ENCODE measurements at places on chromosomes 2 and 18.

GRCh38 chr2:202249521-202250253 lies 11.3 kb upstream of the SUMO1 start:
- DNase-seq, result no peak

DNA sequence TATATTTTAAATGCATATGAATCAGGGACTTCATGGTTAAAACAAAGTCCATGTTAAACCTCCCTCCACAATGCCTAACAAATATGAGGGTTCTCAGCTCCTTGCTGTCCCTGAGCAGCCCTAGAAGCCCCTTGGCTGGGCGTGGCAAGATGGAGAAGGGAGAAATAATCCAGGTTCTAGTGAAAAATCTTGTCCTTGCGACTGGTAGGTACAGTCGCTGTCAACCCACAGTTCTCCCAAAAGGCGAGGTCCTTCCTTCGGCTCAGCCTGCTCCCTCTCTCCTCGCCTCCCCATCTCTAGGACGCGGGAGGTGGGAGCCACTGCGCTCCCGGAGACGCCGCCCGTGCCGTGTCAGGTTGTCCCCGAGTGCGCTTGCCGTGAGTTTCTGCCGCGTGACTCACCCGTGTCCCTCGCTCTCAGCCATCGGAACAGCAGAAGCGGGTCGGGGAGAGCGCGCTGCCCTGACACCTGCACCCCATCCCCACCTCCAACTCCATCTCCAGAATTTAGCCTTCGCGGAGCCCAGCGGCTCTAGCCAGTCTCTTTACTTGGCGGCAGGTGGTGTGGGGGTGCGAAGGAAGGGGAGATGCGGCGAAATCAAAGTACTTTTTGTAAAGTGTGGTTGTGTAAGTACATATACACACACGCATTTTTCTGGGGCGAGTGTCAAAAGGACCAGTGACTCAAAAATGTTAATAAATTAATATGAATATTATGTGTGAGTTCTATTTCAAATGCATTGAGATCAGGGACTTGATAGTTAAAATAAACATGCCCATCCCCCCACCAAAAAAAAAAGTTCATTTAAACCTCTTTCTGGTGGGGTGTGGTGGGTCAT lies 65.1 kb upstream of the TMEM17 start:
- DNase-seq, result no peak

DNA sequence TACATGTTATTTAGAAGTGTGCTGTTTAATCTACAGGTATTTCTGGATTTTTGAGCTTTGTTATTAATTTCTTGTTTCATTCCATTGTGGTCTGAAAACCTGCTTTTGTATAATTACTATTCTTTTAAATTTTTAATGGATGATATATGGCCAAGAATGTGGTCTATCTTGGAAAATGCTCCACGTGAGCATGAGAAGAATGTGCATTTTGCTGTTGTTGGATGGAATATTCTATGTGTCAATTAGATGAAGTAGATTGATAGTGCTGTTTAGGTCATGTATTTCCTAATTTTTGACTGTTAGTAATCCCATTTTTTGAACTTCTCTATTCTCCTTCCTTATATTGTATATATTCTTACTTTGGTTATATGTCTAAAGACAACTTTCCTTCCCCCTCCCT lies 19.9 kb upstream of the TTN start:
- DNase-seq, result no peak

DNA sequence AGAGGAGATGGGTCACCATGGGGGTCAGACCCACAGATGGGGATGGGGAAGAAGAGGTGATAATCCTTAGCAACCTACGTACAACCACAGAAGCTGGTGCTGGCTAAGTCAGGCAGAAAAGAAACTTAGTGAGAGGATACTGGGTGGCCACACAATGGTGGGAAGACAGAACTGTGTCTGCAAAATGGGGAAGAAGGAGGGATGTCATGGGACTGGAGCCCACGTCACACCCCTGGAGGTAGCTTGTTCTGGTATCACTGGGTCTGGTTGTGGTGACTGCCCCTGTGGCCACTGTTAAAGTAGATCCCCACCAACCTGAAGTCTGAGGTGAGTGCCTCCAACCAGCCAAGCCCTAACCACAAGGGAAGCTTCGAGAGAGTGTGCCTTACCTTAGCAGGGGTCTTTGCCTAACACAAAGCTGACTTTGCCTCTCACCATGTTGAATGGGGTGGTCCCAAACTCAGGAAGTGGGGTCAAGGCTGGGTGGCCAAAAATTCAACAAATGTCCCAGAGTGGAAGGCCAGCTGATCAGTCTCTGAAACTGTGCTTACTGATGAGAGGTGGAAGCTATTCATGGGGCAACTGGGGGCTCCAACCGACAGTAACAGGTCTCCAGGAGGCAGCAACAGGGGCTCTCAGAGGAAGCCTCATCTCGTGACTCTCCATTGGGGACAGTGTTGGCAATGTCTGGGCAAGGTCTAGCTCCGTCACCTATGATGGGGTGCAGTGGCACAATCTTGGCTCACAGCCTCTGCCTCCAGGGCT lies 64.8 kb upstream of the SLC1A4 start:
- DNase-seq, result no peak

- DNase-seq, result no peak
Observed at GRCh38 chr2:133713049-133713580, 144.9 kb upstream of the NCKAP5 start.

- no peak for DNase-seq
Observed at GRCh38 chr2:119137502-119137901, 21.0 kb downstream of the C1QL2 start.

GRCh38 chr2:13652531-13653313 lies 936.0 kb downstream of the TRIB2 start:
- DNase-seq, result no peak
